Activated CD4-positive, CD25-positive, alpha-beta regulatory T cell (primary cell): ENCODE measurements at places on chromosomes 3 and 15.

DNA sequence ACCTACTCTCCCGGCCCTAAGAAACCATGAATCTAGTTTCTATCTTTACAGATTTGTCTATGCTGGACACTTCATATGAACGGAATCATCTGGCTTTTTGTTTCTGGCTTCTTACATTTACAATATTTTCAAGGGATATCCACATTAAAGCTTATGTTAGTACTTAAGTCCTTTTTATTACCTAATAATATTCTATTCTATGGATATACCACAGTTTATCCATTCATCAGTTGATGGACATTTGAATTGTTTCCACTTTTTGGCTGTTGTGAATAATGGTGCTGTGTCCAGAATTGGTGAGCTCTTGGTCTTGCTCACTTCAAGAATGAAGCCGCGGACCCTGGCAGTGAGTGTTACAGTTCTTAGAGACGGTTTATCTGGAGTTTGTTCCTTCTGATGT, 42.6 kb downstream of the ARHGAP31 start:
- no peak for DNase-seq

GRCh38 chr3:177633671-177634207, 436.5 kb upstream of the TBL1XR1 start:
- DNase-seq = no peak

GRCh38 chr15:98899272-98900021, 108.1 kb downstream of the PGPEP1L start:
- DNase-seq = no peak

DNA sequence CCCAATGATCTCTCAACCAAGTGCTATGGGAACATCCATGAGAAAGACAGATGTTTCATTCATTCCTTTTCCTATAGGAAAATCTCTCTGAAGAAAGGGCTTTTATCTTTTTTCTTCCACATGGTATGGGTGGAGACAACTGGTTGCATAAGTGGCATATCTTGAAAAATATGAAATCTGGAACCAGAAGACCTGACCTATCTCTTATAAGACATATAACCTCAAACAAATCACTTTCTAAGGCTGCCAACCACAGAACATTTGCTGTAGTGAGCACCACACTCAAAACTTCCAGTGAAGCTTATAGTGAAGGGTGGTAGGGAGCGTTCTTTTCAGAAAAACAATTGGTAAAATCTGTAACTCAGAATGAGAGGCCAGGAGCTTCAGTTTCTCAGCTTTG, 58.5 kb downstream of the SHQ1 start:
- DNase-seq = no peak

- DNase-seq = no peak
Observed at GRCh38 chr3:55144015-55144673, 216.3 kb upstream of the LRTM1 start.

DNA sequence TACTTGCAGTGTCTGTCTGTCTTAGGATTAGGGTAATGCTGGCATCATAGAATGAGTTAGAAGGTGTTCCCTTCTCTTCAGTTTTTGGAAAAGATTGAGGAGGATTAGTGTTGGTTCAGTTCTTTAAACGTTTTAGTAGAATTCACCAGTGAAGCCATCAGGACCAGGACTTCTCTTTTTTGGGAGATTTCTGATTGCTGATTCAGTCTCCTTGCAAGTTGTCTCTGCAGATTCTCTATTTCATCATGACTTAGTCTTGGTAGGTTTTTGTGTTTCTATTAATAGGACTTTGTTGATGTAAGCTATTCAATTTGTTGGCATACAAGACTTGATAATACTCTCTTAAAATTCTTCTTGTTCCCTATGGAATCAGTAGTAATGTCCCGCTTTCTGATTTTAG, 48.9 kb downstream of the STT3B start:
- no peak for DNase-seq

- no peak for DNase-seq
Observed at GRCh38 chr3:46926871-46927717, 49.5 kb downstream of the CCDC12 start.

- no peak for DNase-seq
Observed at GRCh38 chr15:72464251-72464650, 9.9 kb upstream of the ARIH1 start.

DNA sequence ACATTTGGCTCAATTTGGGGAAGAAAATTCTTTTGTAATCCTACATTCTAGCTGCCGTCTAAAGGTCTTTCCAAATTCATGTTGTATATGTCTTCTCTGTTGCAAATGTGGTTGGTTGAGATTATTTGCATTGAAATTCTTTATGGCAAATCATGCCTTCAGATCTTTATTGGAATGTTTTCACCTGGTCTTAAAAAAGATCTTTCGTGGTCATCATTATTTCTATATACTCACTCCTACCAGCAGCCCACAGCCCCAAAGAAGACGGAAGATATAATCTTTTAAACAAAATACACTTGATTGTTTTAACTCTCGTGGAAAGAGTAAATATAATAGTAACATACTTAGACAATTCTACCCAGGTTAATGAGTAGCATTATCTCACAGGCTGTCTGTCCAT, 41.5 kb upstream of the PPARG start:
- DNase-seq = no peak

GRCh38 chr3:127975153-127976029, 60.4 kb downstream of the KBTBD12 start:
- no peak for DNase-seq

DNA sequence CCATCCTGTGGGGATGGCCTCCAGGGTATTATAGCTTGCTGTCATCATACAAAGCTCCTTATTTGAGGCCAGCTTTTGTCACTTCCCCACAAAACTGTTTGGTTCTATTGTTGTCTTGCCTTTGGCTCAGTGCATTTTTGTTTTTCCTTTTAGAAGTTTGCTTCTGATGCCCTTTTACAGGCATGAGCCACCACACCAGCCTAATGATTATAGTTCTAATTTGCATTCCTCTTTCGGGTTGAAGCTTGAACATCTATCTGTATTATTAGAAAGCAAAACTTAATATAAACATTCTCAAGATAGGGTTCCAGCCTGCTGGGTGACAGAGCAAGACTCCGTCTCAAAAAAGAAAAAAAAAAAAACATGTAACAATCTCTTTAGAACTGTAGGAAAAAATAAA, 39.8 kb downstream of the SMARCC1 start:
- DNase-seq = no peak

DNA sequence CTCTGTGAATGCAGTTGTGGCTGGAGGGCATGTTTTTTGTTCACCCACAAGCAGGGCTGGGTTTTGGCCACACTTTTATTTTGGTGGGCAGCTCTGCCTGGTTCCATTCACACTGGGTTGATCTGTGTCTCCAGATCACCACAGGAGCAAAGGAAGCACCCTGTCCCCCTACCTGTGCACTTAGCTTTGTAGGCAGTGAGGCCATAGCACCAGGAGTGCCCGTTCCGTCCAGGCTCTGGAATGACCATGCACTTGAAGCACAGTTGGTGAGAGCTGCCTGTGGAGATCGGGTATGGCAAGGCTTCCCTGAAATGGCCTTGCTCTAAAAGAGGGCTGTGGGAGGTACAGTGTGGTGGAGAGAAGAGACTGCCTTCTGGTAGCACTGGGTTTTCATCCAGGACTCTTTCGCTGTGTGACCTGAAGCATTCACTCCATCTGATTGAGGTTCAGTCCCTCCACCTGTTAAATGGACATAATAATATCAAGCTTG, 31.7 kb downstream of the MINAR1 start:
- no peak for DNase-seq

GRCh38 chr15:85886309-85886811, 91.6 kb upstream of the KLHL25 start:
- DNase-seq = no peak

DNA sequence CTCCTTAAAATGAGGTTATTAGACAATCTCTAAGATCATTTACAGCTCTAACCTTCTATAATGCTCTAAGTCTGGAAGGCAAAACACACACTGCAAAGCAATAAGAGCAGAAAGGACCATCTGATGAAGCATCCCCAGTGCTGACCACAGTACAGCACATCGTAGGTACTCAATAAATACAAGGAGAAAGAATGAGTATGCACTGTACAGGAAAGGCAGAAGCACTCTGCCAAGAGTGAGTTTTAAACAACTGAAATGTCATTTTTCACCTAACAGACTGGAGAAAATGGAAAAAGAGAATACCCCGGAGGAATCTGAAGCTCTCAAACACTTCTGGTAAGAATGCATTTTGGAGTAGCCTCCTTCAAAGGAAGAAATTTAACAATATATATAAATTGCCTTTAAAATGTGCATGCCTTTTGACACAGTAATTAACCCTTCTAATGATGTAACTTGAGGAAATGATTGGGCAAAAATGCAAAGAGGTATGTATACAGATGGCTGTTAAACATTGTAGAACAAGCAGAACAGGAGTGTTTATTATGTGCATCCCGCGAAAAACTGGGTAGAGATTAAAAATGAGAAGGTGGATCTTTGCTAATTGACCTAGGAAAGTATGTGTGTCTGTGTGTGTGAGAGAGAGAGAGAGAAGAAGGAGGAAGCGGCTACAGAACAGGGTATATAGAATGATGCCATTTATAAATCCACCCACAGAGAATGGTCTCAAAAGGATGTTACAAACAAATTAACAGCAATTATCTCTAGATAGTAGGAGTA, 8.0 kb upstream of the OXTR start:
- no peak for DNase-seq

DNA sequence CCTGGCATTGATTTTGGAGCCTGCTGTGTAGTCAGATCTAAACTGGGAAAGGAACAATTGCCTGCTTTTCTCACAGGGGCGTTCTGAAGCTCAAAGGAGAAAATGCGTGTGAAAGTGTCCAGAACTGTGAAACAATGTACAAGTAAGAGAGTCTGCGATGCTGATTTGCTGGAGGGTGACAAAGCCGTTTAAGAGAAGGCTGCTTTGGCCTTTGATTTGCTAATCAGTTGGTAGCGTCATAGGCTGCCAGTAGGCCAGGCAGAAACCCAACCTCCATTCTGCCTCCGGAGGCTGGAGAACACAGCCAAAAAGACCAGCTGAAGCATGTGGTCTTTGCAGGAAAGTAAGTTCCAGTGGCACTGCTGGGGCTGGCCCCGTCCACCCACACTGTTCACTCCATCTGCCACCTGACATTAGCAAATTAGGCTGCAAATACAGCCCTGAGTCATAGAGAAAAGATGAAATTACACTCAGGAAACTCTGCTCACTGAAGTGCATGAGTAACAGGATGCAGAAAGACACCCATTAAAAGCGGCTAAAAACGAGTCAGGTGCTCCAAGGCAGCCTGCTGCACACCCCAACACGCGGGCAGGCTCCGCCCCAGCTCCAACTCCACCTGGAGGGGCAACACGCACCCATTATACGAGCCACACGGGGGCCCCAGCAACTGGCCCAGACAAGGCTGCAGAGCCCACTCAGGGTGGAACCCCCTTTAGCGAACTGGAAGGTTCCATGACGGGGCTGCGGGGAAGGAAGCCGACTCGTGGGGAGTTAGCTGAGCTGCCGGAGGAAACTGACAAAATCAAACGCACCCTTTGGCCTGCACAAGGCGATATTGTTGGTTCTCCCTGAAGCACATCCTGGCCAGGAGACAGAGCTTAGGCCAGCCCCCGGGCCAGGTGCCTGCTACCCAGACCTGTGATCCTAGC, 31.6 kb downstream of the ZDHHC19 start:
- DNase-seq = peak; percentile 65

DNA sequence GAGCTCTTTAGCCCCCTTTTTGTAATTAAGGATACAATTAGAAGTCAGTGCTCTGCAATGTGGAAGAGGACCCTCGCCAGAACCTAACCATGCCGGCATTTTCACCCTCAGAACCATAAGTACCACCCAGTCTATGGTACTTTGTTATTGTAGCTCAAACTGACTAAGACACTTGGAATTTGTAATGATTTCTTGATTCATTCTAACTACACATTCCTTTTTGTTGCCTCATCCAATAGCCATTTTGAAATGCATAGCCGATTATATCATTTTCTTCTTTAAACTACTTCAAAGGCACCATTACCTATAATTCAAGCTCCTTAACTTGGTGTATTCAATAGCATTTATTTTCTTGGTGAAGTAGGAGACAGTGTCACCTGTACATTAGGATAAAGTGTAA, 61.4 kb downstream of the GLB1 start:
- no peak for DNase-seq

- DNase-seq = no peak
Observed at GRCh38 chr3:129610276-129610675, 3.8 kb upstream of the PLXND1 start.

GRCh38 chr3:31255007-31255581, 277.6 kb upstream of the STT3B start:
- no peak for DNase-seq

DNA sequence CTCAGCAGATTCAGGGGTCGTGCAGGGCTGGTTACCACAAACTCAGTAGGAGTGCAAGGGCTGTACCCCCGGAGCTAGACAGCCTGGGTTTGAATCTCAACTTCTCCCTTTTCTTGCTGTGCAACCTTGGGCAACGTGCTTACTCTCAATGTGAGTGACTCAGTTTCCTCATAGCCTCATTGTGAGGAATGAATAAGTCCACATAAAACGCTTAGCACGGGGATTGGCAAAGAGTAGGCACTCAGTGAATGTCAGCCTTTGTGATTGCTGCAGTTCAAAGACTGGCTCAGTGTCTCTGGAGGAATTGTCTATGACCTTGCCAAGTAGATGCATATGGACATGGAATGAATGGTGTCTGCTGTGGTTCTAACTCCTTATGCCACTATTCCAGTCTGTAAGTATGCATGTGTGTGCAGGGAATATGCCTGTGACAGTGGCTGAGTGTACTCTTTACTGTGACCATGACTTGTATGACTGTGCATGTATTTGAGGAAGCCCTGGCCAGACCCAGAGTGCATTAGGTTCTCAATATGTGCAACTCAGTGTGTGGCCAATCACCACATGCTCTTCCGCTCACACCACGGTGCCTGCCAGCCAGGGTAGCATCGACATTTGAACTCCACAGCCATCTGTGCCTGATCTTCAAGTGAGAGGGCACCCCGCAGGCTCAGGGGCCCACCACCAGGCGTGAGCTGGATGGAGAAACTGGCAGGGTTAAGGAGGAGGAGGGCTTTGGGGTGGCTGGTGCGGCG, 900 bp upstream of the HYAL3 start:
- DNase-seq = no peak

DNA sequence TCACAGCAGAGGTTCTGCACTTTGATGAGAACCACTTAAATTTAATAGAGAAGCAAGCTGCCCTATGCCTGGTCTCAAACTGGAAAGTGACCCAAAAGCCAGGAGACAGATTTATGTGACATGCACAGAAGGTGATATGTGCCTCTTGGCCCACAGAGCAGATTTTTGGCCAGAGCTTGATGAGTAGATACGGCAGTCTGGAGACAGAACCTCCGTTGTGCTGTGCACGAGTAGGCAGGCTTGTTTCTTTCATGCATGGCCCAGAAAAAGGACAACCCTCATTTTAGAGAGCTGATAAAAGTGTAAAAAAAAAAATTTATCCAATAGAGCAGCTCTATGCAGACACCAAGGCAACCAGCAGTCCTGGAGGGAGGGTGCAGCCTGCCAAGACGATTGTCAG, 423.1 kb downstream of the CNTN6 start:
- no peak for DNase-seq

- DNase-seq = peak; percentile 35
Observed at GRCh38 chr15:42084465-42085235, 9.7 kb downstream of the PLA2G4D start.
